Right hindlimb (tissue), 1 donor: ENCODE measurements at places on chromosomes 3 and 15.

- no peak for DNase-seq
Measured at GRCh38 chr3:114020907-114021306, 35.4 kb downstream of the CCDC191 start.

- DNase-seq = no peak
Measured at GRCh38 chr3:13318626-13319470, 101.3 kb downstream of the NUP210 start.

DNA sequence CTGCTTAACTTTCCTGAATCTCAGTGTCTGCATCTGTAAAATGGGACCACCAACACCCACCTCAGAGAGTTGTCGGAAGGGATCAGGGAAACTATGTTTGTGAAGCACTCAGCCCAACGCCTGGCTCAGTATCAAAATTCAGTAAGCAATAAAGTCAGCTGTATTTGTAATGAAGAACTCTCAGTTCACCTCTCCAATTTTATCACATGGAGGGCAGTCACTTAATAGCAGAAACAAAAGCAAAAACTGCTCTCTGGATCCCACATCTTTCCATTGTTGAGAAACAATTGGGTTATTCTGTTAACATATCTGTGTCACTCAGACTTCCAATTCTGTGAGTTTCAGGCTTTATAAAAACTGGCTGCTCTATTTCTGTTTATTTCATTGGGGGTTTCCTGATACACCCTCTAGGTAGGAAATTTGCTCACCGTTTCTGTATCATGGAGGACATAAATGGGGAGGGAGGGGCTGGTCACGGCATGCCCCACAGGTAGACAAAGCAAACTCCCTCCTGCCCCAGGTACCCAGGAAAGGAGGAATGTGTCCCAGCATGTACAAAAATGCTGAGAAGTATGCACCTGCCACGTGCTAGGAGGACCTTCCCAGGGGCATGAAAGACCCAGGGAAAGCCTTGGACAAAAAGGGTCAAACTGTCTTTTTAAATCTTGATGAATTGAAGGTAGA is 81.4 kb upstream of the LMOD3 start:
- DNase-seq = no peak

DNA sequence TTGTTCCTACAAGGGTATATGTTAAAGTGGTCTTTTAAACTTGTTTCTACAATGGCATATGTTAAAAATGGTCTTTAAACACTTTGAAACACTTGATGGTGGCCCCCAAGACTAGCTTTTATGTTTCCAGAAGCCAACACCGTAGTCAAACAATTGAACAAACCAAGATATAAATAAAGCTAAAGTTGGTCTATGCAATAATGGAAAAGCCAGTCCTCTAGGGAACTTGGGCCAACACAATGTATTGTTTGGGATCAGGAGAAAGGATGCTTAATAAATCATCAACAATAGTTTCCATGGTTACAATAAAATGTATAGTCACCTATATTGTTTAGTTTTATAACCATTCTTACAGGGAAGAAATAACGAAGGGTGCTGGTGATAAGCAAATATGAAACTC is 137.2 kb downstream of the RORA start:
- DNase-seq = no peak

DNA sequence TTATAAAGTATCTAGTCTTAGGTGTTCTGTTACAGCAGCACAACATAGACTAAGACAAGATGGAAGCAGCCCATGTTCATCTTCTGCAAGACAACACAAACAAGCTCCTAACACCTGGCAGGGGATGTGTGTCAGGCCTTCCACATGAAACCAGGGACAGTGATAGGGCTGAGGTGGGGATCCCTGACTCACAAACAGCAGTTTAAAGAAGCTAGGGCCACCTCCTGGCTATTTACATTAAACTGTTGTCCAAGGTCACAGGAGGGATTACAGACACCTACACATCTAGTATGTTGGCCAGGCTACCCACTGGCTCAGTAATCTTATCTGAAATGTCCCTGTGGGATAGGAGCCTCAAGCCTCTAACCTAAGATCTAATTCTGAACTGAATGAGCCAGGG is 211.3 kb downstream of the MINAR1 start:
- DNase-seq = no peak

DNA sequence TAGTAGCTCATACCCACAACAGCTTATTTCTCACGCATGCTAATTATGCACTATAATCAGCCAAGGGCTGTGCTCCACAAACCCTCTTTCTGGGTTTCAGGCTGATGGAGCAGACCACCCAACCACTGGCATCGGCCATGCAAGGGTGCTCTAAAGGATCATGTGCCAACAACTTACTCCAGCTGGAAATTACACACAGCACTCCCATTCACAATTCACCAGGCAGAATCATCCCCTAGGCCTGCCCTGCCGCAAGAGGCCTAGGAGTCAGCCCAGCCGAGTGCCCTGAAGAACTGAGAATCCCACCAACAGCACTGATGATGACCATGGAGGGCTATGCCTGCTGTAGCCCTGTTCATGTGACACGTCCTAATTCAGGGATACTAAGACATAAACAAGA is 216.2 kb upstream of the CHRNA7 start:
- no peak for DNase-seq

DNA sequence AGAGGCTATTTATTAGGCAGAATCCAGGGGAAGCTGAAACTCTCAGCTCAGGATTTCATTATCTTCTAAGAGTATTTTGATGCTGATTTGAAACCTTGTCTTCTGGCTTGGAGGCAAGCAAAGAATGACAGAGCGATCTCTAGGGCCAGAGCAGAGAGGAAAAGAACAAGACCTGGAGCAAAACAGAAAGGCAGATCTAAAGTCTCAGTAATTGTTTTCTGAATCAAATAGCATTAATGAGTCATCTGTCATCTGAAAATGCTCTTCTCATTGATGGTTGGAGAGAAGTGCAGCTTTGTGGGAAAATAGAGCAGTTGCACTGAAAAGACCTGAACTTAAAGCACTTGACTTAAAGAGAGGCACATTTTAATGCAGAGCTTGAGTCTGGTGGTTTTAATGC is 385.9 kb downstream of the RAP2B start:
- no peak for DNase-seq

GRCh38 chr15:57213862-57214261 is 162.4 kb upstream of the CGNL1 start:
- DNase-seq = no peak
